ENCODE measurements at places on chromosomes 2 and 18.

GRCh38 chr2:118667348-118667747, 180.1 kb downstream of the EN1 start:
- DNase-seq, result no peak

DNA sequence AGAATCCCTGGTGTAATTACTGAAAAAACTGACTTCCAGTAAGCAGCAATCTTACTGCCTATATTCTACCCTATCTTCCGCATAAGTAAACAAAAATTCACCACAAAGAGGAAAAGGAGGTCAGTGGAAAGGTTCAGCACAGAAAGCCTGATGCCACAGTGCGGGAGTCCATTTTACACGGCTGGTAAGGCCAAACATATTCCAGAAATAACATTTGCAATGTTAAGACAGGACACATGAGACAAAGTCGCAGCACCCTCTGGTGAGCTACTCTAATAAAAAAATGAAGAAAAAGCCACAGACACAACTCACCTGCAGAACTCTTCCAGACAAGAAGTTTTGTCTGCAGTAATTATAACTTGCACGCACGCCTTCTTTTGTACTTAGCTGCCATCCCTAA, 40.6 kb downstream of the GEMIN6 start:
- DNase-seq, result no peak

DNA sequence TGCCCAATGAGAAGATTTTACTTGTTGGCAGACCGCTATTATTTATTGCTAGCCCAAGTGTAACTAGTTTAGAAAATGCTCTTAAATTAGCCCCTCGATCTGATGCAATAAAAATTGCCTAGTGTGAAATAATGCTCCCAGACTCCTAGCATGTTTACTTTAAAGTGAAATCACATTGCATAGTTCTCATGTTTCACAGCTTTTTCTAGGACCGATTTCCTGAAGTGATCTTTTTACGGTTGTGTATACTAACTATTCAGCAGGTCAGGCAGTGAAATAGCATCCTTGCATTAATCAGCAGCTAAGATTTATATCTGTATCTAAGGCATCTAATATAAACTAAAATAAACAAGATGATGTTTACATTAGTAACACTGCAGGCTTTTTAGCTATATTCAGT, 52.4 kb downstream of the PMS1 start:
- no peak for DNase-seq

GRCh38 chr2:28082131-28082530, 191.6 kb downstream of the BABAM2 start:
- DNase-seq, result no peak

DNA sequence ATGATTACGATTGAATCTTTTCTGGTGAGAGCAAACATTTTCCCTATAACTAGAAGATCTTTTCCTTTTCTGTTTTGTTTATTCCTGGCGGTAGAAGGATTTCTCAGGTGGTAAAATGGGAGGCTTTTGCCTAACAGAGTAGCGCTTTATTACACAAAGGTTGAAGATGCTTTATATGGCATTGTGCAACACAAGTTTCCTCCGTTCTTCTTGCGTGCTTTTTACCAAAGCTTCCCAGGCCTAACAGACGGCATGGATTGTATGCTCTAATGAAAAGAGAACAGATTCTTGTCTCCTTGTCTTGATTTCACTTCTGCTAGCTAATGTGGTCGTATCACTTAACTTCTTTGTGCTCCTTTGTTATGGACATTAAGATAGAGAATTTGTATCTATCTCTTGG, 43.8 kb downstream of the MYO1B start:
- no peak for DNase-seq

GRCh38 chr18:23230686-23231085, 95.4 kb downstream of the CABLES1 start:
- no peak for DNase-seq

DNA sequence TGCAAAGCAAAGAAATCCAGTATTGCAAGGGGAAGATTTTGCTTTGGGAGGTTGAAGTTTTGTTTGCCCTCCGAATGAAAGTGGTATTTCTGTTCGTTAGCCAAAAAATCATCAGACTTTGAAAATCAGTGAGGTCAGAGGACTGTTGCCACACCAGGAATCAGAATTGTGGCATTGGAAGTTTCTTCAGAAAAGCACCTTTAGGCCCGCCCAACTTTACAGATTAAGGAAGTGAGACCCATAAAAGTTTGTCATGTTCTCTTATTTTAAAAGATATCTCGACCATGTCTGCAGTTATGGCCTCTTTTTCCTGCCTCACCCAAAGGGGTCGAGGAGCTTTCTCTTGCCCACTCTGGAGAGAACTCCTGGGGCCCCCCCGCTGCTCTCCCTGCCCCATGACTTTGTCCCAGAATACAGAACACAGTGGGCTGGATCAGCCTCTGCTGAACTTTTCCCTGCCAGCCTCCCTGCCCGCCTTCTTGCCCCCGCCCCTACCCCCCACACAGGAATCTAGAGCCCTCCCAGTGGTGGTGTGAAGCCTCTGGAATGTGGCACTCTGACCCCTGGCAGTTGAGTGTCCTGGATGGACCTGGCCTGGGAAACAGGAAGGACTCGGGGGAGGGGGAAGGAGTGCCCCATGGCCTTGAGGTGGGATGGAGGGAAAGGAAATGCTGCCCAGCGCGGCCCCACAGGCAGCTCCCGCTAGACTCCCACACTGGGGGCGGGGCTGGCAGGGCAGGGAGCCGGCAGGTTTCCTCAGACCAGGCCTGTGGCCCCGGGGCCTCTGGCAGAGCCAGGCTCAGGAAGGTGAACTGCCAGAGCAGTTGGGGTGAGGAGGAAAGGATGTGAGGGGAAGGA, 25.3 kb downstream of the CRIM1 start:
- DNase-seq, result peak; percentile 46

DNA sequence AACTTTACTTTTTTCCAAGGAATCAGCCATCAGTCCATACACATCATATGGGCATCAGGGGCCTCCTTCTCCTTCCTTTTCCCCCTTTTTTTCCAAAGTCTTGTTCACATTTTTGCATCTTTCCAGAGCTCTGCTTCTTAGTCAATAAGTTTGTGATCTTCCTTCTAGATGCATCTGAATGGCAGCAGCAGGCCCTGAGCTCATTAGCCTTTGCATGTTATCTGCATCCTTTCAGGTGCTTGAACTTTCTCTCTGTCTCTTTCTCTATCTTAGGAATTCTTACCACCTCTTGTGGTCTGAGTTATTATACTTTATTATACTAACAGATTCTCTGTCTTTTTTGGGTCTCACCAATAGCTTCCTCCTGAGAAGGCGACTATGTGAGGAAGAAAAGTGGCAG, 312.4 kb upstream of the FANCL start:
- no peak for DNase-seq

GRCh38 chr2:236840215-236840614, 245.5 kb upstream of the COPS8 start:
- no peak for DNase-seq

DNA sequence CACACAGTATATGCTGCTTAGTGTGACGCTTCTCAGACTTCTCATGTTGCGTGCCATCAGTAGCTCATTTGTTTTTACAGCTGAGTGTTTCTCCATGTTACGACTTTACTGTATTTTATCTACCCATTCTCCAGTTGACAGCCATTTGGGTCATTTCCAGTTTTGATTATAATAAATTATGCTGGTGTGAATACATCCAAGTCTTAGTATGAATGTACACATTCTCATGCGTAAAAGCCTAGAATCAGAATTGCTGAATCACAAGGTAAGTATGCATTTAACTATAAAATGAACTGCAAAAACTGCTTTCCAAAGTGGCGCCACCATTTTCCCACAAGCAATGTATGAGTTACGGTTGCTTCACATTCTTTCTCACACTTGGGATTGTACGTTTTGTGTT, 184.2 kb upstream of the SLC35G4 start:
- no peak for DNase-seq

DNA sequence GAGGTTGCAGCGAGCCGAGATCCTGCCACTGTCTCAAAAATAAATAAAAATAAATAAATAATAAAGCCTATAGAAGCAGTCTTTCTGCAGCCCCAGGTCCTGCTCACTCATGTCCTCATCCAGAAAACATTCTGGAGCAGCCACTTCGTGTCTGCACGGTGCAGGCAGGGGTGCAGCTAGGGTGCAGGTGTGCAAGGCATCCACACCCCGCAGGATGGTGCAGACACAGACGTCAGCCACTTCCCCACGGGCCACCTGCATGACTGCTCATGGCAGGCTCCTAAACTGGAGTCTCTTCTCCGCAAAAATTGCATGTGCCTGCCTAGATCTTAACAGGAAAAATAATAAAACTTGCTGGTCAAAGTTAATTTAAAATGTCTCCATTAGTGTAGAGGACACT, 80.2 kb upstream of the SNTG2 start:
- no peak for DNase-seq

DNA sequence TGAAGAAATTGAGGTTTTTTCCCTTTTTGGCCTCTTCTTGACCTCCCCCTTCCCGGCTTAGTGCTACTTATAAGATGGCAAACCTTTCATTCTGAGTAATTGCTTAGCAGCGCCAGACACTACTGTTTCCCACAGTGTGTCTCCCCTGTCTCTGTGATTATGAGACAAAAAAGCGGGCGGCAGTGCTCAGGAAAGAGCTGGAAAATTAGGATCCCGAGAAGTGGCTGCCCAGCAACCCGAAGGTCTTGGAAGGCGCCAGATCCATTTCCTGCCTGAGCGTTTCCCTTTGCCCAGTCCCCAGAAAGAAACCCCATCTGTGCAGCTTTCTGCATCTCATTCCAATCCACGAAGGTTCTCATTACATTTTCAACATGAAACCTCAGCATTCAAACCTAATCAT, 191.9 kb upstream of the APCDD1 start:
- DNase-seq, result no peak

- DNase-seq, result no peak
Measured at GRCh38 chr2:85862426-85862825, 26.4 kb downstream of the ST3GAL5 start.

GRCh38 chr2:7693246-7694075, 776.2 kb downstream of the RNF144A start:
- no peak for DNase-seq

GRCh38 chr2:240926516-240927389, 20.6 kb downstream of the CROCC2 start:
- DNase-seq, result no peak

DNA sequence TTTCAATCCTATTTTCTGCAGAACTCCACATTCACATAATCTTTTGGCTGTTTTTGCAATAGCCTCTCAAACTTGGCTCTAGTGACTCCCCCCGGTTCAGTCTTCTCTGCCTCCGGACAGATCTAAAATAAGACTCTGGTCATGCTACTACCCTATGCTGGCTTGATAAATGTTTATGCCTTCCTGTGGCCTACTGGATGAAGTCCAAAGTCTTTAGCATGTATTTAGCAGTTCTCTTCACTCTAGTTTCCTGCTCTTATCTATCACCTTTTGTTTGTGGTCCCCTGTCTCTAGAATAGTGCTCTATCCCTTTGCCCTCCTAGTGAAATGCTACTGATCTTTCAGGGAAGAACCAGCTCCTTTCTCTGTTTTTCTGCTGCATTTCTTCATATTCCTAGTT, 14.4 kb downstream of the ADCYAP1 start:
- no peak for DNase-seq

DNA sequence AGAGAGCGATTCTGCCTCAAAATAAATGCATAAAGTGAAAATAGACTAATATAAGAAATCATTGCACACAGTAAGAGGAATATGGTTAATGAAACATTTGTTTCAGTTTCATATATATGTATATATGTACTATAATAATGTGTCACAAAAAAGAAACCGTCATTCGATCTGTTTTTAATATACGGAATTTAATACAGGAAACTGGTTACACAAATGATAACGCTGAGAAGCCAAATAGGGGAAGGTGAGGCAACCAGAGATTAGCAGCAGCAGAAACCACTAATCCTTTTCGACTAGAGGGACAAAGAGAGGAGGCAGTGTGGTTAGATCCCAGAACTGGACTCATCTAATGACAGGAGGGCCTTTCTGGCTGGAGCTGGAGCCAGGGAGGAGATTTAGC, 64.2 kb upstream of the GREB1L start:
- DNase-seq, result no peak

- peak; percentile 87 for DNase-seq
Measured at GRCh38 chr2:172462849-172463381, 35.5 kb downstream of the ITGA6 start.

- no peak for DNase-seq
Measured at GRCh38 chr2:156619021-156619539, 182.9 kb downstream of the GPD2 start.

GRCh38 chr18:55592572-55592971, 4.6 kb upstream of the TCF4 start:
- no peak for DNase-seq

- DNase-seq, result no peak
Measured at GRCh38 chr2:105917226-105917625, 172.5 kb downstream of the NCK2 start.

DNA sequence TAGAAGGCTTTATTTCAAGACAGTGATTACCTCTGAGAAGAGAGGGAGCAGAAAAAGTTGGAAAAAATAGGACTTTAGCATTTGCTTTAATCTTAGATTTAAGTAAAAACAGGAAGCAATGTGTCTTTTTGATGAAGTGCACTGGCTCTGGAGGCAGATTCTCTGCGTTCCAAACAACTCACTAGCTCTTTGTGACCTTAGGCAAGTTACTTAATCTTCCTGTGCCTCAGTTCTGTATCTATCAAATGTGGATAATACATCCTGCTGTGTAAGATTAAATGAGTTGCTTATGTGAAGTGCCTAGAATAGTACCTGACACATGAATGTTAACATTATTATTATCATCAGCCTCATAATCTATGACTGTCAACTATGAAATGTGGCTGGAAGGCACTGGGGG, 42.3 kb downstream of the RPRD1A start:
- DNase-seq, result no peak

- no peak for DNase-seq
Measured at GRCh38 chr18:58363767-58364540, 264.9 kb downstream of the ALPK2 start.

GRCh38 chr18:48992791-48993555, 42.2 kb upstream of the SMAD7 start:
- peak; percentile 60 for DNase-seq

GRCh38 chr18:25038261-25038660, 313.7 kb downstream of the ZNF521 start:
- no peak for DNase-seq

GRCh38 chr2:113268621-113269360, 9.9 kb downstream of the PAX8 start:
- no peak for DNase-seq

DNA sequence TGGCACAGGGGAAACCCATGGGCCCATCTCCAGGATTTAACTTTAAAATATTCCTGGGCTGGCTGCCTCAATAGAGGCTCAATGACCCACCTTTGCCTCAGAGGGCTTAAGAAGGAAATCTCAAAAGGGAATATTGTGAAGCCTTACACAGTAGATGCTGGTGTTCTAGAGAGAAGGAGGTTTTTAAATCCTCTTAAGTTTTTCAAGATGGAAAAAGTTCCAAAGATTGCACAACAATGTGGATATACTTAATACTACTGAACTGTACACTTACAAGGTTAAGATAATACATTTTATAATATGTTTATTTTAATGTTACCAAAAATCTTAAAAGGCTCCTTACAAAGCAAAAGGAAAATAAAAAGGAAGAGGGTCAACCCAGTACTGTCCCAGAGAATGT, 54.9 kb upstream of the LCLAT1 start:
- no peak for DNase-seq

DNA sequence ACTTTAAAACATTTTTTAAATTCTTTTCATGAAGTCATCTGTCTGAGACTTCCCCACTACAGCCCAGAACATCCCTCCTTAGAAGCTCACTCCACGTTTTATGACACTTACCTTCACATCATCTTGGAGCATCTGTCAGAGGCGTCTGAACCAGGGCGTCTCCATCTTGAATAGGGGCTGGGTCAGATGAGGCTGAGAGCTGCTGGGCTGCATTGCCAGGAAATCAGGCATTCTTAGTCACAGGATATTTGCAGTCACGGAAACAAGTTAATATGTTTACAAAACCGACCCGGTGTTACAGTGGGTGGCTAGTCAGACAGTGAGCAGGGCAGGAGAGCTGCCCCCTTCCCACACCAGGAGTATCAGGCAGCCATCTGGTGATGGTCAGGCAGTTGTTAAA, 456.5 kb downstream of the FBXO15 start:
- DNase-seq, result no peak
